ENCODE measurements at places on chromosomes 4 and X. TPM values are rescaled to one million over a fixed set of nuclear protein-coding genes. Genes with fewer than 3 reads are reported as not detected.

DNA sequence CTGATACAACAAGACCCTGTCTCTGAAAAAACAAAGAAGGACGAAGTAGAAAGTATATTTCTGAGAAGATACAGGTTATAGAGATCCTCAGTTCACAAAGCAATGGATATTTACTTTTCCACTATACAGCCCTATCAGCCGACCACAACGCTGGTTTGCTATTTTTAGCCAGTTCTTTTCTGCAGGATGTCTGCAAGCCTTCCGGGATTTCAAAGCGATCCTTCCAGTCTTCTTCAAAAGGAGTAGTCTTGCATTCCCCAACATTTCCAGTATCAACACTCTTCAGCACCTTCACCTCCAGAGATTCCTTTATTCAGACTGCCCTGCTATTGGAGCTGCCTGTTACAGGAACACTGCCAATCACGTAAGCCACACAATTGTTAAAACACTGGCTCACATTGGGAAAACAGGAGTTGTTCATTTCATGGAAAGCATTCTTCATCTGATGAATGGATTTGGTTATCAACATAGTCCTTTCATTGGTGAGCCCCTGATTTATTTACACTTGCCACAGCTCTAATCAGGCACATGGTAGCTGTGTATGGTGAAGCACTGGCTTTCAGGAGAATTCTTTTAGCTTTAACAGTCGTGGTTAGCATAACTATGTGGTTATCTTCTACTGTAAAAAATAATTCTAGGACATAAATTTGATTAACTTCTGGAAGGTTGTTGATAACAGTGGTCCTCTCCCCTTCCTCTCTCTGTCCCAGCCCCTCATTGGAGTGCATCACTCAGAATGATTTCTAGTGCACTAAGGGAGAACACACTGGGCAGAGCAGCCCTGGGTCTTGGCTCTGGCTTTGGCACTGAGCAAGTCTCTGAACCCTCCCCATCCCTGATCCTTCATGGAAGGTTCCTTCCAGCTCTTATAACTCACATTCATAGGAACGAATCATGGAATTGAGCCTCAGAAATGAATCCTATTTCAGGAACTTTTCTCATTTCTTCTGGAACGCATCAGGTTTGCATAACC lies 109.9 kb upstream of the SORBS2 start:
- DNase-seq: no peak

DNA sequence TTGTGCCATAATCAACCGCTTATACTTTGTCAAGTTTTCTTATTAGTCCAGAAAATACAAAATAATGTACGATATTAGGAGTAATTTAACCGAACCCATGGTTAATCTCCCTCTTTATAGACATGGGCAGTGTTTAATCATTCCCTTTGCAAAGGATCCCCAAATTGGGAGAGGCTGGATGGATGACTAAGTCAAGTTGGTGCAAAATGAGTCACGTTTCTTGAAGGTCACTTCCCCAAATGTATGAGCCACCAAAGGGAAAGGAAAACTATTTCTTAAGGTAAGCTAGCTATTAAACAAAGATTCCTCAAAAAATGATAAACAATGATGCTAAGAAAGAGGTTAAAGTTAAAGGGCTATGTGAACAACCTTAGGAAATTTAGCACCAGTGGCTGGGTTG lies 17.5 kb downstream of the MAML3 start:
- DNase-seq: no peak

- no peak for DNase-seq
Measured at GRCh38 chr4:55609393-55609866, 17.4 kb upstream of the PDCL2 start.

- DNase-seq: no peak
Measured at GRCh38 chrX:78650906-78651437, 8.2 kb downstream of the RTL3 start.

- no peak for DNase-seq
Measured at GRCh38 chr4:126604268-126604867, 1028.4 kb upstream of the INTU start.

DNA sequence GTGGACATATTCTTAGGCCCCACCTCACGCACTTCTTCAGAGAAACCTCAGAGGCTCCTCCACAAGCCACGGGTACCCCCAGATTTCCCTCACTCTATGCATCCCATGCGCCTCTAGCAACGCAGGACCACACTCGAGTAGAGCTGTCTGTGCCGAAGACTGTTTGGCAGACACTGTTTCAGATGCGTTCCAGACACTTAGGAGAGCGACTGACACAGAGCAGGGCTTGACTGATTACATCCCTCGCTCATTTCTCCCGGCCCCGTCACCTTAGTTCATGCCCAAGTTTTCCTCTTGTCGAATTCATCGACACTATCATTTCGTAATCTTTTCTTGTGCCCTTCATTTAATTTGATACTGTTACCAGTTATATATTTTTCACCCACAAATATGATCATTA lies 15.0 kb downstream of the SORBS2 start:
- no peak for DNase-seq

DNA sequence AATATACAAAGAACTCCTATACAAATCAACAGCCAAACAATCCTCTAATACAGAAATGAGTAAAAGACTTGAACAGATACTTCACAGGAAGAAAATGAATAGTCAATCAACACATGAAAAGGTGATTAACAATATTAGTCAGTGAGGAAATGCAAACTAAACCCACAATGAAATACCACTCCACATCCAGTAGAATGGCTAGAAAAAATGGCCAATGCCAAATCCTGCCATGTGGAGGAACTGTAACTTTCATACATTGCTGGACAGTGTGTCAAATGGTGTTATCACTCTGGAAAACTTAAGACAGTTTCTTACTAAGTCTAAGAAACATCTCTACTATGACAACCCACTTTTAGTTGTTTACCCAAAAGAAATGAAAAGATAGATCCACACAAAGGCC lies 59.5 kb downstream of the NSG1 start:
- no peak for DNase-seq

- no peak for DNase-seq
Measured at GRCh38 chr4:110224142-110224541, 25.7 kb upstream of the ELOVL6 start.

DNA sequence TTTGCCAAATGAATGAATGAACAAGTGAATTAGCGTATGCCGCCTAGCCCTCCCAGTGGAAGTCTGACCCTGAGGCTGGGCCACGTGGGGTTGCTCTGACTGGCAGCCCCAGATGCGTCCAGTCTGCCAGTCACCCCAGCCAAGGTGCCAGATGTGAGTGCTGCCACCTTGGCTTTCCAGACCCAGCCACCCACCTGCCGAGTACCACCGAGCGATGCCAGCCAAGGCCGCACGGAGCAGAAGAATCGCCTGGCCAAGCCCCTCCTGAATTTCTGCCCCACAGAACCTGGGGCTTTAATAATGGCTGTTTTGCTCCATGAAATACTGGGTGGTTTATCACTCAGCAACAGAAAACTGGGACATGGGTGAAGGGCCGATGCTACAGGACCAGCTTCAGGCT lies 59.3 kb downstream of the ADRA2C start:
- no peak for DNase-seq

DNA sequence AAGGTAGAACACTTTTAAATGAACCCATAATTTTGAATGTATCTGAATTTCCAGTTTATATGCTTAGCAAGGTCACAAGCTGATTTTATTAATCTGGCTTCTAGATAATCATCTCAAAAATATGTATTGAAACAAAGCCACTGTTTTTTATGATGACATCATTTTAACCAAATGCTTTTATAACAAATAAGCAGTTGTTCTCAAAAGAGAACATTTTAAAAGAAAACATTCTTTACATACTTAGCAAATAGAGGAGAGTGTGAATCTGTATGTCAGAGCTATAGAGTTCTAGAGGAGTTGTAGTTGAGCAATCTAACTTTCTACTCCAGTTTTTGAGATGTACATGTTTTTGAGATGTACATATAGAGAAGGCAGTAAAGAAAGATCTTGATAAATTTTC lies 42.5 kb downstream of the LAMP2 start:
- no peak for DNase-seq

GRCh38 chr4:79334341-79334740 lies 8.5 kb upstream of the NAA11 start:
- DNase-seq: no peak

DNA sequence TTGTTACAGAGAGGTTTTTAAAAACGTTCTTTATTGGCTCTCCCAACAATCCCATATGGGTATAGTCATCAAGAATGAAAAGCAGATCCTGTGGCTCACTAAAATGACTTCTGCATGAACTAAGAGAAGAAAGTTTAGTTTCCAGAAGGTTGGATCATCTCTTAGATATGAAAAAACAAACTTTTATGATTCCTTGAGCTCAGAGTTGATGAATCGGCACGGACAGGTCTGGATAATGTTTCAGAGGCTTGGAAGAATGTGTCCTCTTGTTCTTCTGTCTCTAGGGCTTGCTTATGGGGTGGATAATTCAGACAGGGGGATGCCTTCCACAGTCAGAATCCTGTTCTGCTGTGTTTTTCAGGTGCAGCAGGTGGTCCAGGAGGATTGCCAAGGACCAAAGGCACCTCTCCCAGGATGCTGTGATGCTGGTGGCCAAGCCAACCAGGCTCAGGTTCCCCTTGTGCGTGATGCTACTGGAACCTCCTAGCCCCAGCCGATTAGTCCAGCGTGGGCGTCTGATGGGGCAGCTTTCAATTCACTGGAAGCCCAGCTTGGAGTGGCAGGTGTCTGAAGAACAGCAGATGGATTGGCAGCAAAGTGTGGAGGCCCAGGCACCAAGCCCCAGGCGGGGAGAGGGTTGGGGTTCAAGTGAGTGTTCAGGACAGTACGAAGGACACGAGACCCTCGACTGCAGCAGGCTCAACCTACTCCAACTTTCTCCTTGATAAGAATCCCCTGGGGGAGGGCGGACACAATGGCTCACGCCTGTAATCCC lies 30.3 kb downstream of the CCKAR start:
- no peak for DNase-seq

- no peak for DNase-seq
Measured at GRCh38 chr4:185938654-185939053, 126.7 kb upstream of the SORBS2 start.

DNA sequence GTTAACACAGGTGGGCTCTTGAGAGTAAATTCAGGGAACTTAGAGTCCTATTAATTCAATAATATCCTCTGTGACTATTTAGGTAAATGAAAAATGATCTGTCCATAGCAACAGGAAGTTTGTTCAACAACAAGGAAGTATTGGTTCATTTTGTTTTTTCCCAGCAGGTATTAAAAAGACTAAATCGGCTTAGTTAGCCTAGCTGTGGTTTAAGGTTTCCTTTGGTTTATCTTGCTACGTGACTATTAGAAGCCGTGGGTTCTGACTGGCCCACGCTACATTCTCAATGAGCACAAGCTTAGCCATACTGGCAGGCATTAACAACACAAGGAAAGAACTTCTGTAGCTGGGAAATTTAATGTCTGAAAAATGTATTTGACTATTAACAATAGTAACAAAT lies 168.8 kb upstream of the HS3ST1 start:
- DNase-seq: no peak

DNA sequence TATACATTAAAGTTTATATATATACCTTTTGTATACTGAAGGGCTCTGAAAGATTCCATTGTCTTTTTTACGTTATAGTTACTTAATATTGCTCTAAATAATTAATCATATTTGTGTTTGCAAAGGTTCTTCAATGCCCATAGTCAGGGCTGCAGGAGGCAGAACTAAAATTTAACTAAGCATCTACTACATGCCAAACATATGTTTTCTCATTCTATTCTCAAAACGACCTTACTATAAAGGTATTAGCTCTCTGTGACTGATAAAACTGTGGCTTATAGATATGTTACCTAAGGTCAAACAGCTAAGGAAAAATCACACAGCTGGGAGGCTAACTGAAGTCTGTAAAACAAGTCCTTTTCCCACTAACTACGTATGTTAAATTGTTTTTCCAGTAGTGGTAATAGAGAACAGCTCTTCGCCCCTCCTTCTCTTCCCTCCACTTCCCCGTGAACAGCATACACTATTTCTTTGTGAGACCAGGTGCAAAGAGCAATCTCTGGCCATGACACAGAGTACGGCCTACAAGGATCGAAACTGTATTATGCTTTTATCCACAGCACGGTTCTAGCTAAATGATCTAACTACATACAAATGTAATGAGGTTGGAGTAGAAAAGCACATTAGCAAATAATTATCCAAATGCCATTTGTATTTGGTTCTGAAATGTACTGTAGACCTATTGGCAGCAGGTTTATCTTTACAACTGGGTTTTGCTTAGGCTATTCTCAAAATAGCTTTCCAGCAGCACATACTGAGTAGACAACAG lies 1.7 kb downstream of the CNOT6L start:
- no peak for DNase-seq

GRCh38 chr4:35963974-35964515 lies 280.3 kb downstream of the ARAP2 start:
- no peak for DNase-seq

The CLDN2 gene
- polyA plus RNA-seq: not detected

The SH3RF1 gene
- 7.7 TPM for polyA plus RNA-seq

The SLC4A4 gene
- 1.4 TPM for polyA plus RNA-seq

The TCEAL2 gene
- 14.3 TPM for polyA plus RNA-seq

The CT45A9 gene
- polyA plus RNA-seq: not detected
